K562 (cell line): ENCODE measurements at places on chromosomes 12 and 14.

DNA sequence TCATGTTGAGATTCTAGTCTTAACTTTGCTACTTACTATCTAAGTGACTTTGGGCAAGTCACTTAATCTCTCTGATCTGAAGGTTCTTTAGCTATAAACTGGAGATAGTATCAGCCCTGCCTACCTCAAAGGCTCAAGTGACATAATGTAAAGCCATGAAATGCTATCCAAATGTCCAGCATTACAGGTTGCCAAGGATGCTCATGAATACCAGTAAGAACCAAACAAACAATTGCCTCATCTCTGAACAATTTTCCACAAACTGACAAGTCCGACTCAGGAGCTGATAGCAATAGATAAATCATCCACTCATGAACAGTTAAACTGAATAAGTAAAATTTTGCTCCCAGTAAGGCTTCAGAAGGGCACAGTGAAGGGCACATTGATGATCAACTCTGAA, 51.5 kb downstream of the LMNTD1 start:
- no peaks in the 10 kb centered on the region for H3K27me3 ChIP-seq
- H3K36me3 ChIP-seq: no peaks in the 10 kb centered on the region
- DNase-seq: no peak
- no peak overlapping the region for H3K27ac ChIP-seq
- no peak overlapping the region for H3K4me3 ChIP-seq

GRCh38 chr12:63313139-63313538, 162.1 kb upstream of the AVPR1A start:
- H3K36me3 ChIP-seq: no peaks in the 10 kb centered on the region
- H3K4me3 ChIP-seq: no peak overlapping the region
- no peak overlapping the region for H3K27ac ChIP-seq
- H3K27me3 ChIP-seq: no peaks in the 10 kb centered on the region

DNA sequence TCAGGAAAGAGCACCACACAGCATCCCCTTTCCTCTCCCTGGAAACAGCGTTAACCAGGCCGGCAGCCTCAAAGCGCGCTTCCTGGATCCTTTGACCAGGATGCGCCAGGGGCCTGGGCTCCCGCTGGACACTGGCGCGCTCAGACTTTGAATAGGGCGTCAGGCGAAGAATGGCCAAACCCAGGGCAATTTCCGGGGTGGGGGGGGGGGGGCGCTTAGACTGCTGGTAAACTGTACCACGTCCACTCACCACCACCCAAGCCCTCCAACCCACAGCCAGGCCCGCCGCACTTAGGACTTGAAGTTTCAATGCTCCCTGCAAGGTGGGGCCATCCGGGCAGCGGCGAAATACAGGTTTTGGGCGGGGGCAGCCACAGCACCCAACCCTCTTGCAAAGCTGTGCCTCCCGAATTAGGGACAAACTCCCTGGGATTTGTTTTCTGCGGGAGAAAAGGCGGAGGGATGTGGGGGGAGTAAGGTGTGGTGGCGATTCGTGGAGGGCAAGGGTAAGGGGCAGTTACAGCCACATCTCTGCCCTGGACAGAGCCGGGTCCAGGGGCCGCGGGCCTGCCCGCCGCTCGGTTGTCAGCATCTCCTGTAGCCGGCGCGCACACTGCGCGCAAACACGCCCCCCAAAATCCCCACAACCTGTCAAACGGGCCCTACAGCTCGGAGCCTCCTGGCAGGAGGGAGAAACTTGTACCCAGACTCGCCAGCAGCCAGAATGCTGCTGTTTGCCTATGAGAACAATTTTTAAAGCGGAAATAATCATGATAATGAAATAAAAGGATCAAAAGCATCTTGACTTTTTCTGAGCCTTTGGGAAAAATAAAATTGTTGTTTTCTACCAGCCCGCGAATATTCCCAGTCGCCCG, 958 bp downstream of the RTN1 start:
- peaks cover 9% of the 10 kb centered on the region; the same call in 1 of the 2 replicates for H3K4me1 ChIP-seq
- H3K4me3 ChIP-seq: no peak overlapping the region
- peaks cover 8% of the 10 kb centered on the region for H3K27me3 ChIP-seq
- DNase-seq: no peak
- H3K27ac ChIP-seq: no peak overlapping the region

DNA sequence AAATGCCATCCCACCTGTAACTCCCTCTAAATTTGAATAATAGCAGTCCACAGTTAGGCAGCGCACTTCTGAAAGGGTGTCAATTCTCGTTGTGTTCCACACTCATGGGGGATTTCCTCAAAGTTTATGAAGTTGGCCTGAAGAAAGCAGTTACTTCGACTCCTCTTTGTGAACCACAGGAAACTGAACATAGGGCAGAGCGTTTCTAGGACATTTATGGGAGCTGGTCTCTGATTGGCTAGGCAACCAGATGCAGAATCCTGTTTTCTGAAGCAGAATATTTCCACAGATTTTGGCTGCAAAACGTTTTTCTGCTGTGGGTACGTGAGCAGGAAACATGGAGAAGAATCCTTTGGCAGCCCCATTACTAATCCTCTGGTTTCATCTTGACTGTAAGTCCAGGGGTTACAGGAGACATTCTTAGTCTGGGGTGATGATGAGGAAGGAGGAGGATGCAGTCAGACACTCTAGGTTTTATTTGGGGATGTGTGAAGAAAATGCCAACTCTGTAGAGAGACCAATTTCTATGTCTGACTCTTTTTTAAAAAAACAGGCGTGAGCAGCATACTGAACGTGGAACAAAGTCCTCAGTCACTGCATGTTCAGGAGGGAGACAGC, 431.5 kb upstream of the OR4E1 start:
- H3K4me3 ChIP-seq: no peak overlapping the region
- no peak for DNase-seq
- no peaks in the 10 kb centered on the region for H3K4me1 ChIP-seq
- H3K27ac ChIP-seq: no peak overlapping the region

DNA sequence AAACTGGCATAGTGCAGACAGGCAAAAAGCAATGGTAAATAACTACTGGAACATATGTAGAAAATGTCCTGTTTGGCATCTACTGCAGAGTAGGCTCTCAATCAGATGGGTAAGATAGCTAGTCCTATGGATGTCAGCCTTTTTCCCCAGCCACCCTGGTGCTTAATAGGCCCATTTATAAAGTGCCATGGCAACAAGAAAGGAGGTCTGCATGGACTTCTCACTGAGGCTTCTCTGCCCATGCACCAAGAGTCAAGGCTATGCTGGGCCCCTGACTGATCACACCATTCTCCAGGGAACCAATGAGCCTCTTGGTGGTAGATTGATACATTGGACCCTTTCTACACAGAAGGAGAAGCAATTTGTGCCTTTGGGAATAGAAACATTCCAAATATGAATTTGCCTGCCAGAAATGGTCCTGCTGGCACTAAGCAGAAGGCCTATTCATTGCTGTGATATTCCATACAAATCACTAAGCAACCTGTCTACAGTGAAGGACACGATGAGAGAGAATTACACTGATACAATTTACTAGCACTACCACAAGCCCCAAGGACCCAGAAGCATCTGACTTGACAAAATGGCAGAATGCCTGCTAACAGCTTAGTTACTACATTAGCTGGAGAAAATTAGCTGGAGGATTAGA, 43.8 kb downstream of the RESF1 start:
- H3K27ac ChIP-seq: no peak overlapping the region
- H3K4me1 ChIP-seq: peaks cover 28% of the 10 kb centered on the region
- H3K4me3 ChIP-seq: no peak overlapping the region
- H3K36me3 ChIP-seq: peaks cover 8% of the 10 kb centered on the region; the same call in 2 of the 3 replicates
- no peak for DNase-seq
